ENCODE measurements at places on chromosomes 1 and 21. TPM values are rescaled to one million over a fixed set of nuclear protein-coding genes. Genes with fewer than 3 reads are reported as not detected.

DNA sequence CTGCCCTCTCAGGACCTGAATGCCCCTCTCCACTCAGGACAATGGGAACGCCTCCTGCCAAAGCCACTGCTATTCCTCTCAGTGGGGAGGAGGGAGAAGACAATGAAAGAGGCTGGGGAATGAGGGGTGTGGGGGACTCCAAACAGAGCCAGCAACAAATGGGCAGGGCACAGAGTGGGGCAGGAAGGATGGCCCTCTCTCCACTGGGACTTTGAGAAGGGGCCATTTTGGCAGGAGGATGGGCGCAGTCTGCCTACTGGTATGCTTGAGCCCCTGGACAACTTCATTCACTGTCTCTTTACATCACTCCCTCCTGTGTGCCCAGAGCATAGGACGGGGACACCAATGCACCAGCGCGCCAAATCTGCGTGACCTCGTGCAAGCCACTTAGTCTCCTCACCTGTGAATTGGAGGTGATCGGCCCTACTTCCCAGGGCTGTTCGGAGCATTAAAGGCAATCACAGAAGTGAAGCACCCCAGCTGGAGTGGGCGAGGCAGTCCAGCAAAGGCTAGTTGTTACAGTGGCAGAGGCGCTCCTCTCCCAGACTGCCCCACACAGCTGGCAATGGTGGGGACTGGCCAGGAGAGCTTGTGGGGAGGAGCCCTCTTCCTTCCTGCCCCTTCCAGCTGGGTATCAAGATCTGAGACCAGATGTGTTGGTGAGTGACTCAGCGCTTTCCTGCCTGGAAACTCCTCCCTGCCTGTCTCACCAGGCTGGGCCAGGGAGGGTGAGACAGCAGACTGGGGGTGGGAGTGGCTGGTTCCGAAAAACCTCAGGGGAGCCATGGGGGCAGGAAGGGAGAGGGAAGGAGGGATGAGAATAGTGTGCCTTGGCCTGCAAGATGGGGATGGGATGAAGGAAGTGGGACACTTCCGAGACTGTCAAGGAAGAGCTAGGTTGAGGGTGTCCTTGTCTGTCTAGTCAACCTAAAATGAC, 22.4 kb upstream of the SYNC start:
- DNase-seq: peak; percentile 94

GRCh38 chr1:200473698-200474371, 64.0 kb upstream of the ZNF281 start:
- peak; percentile 60 for DNase-seq

DNA sequence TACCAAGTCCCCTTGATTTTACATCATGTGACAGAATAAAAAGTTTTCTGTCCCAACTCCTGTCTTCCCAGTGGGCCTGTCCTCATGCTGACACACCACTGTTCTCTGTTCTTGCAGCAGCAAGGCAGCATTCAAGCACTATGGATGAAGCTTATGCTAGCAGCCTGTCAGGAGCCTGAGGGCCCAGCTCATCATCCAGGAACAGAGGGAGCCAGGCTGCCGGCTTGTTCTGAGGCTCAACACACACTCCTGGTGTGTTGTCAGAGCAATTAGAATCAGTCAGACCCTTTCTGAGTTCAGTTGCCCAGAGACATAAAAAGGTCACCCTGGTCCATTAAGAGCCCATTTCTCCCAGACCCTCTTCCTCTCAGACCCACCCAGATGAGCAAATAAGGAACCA, 282.9 kb downstream of the SEC16B start:
- DNase-seq: no peak

DNA sequence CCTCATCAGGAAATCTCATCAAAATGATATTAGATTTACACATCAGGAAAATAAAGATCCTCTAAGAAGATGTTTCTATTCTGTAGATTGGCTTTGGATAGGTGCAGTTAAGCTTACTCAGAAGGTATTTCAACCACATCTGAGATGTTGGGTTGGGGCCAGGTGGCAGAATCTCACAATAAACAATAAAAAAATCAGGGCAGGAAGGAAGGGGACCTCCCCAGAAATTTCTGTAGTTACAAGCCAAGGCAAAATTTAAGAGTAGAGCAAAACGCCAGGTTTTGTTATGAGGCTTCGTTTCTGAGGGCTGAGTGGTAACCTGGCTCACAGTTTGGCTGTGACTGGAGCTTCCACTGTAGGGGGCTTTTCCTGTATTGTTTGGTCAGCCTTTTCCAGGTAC, 84.8 kb downstream of the HUNK start:
- DNase-seq: no peak

DNA sequence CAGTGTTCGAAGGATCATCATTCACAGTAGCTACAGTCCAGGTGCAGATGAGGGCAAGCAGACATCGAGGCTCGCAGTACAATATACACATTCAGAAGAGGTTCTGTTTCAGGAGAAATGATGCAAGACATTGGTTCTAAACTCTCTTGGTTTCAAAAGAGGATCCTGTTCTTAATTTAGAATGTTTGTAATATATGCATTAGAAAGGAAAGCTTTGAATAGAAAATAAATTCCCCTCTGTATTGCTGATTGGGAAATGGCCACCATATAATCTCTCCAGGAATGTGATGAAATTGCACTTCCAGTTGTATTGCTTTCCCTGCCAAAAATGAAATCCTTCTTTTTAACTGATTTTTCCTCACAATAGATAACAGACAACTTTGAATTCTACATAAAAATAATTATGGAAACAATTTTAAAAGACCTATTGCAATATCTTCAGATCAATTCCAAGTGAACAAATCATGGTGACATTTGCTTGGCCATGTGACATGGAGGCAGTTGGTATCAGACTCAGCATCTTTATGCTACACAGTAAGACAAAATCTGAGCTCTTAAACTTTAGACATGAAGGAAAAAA, 27.6 kb upstream of the SIPA1L2 start:
- DNase-seq: no peak

CRYZ gene
- 41.0 TPM for total RNA-seq

GRCh38 chr1:10508511-10508951, 33.8 kb downstream of the PEX14 start:
- peak; percentile 12 for DNase-seq

All from fibroblast of villous mesenchyme (primary cell).